ENCODE measurements at places on chromosomes 6 and 20.

GRCh38 chr20:45117581-45117980 lies 2.6 kb upstream of the WFDC5 start:
- DNase-seq: no peak

GRCh38 chr6:149628875-149629510 lies 19.5 kb downstream of the KATNA1 start:
- DNase-seq: no peak

DNA sequence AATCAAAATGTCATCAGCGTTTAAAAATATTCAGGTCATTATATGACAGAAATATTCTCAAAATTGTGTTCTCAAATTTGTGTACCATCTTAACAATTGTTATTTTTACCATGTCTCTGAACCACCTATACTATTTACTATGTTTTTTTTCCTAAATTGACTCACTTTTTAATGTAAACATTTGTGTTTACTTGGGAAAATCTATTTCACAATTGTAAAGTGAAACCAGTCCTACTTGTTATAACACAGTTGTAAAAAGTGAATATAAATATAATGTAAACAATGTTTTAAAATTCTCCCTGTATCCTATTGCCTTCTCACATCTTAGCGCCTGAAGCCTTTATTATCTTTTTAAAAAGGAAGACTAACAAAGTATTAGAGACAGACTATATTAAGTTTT lies 83.5 kb downstream of the ADGRG6 start:
- DNase-seq: no peak

GRCh38 chr20:39916236-39916765 lies 772.7 kb downstream of the MAFB start:
- no peak for DNase-seq

GRCh38 chr6:92784235-92784634 lies 635.1 kb downstream of the EPHA7 start:
- no peak for DNase-seq

DNA sequence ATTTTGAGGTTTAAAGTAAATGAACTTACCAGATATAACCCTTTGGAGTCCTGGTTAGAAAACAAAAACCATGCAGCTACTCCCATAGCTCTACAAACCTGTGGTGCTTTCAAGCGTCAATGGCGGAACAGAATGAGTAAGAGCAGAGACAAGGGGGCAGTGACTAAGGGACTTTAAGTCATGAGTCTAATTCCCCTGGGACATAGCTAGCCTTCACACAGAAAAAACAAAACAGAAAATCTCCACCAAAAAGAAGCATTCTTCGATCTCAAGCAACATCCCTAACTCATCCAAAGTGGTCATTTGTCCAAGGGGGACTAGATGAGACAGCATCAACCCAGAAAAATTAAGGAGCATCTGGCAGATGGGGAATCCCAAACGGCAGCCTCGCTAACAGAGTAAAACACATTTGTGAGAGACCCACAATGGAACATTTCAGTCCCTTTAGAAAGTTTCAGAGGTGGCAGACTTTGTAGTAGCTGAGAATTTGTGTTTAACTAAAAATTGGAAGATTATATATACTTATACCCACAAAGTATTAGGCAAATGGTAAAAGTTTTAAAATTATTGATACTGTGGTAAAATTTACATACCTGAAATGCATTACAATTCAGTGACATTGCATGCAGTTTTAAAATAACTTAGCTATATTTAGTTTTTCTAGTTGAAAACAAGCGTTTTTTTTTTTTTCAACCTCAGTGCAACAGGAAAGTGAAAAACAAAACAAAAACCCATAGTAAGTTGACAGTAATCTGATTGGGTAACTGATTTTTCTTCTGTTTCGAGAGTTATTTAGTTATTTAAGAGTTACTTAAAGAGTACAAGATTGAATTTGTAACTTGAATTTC lies 67.5 kb downstream of the KCNQ5 start:
- DNase-seq: no peak

DNA sequence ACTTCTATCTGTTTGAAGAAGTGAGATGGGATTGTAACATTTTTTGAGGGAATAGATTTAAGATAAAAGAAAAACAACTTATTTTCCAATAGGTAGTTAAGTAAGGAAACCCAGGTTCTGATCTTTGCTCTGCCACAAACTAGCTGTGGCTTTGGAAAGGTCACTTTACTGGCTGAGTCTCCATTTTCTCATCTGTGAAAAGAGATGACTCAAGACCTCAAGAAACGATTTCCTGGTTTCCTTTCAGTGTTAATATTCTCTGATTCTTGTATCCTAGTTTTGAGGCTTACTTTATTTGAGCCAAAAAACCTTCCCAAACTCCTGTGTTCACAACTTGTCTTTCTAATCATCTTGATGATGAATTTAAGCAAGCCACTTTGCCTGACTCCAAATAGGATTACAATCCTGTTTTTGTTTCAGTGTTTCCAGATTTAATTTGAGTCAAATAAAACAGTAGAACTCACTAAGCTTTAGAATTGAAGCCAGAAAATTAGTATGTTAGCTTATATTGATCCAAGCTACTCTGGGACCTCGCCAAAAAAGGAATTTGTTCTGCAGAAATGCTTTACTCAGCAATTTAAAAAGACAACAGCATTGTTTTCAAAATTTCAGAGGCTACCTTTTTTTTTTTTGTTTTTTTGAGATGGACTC lies 51.1 kb downstream of the ENPP1 start:
- DNase-seq: no peak

- DNase-seq: no peak
Observed at GRCh38 chr20:18588574-18588933, 700 bp downstream of the DTD1 start.

- DNase-seq: no peak
Observed at GRCh38 chr20:25178563-25179438, 16.7 kb upstream of the ENTPD6 start.

- no peak for DNase-seq
Observed at GRCh38 chr20:24735263-24735662, 213.8 kb upstream of the CST7 start.

- DNase-seq: no peak
Observed at GRCh38 chr6:38957426-38957825, 91.2 kb upstream of the GLP1R start.

GRCh38 chr6:24504649-24505586 lies 10.1 kb downstream of the ALDH5A1 start:
- DNase-seq: no peak

- no peak for DNase-seq
Observed at GRCh38 chr6:134081506-134081905, 29.1 kb upstream of the SLC2A12 start.

GRCh38 chr6:93418033-93418407 lies 1.3 kb downstream of the EPHA7 start:
- no peak for DNase-seq
